ENCODE measurements at places on chromosomes 5 and 9. TPM values are rescaled to one million over a fixed set of nuclear protein-coding genes. Genes with fewer than 3 reads are reported as not detected.

The ABL1 gene
- total RNA-seq = 97.9 TPM

The INSL4 gene
- total RNA-seq = not detected

GRCh38 chr9:95648225-95648624 is 131.5 kb upstream of the PTCH1 start:
- no peak overlapping the region for H3K27ac ChIP-seq
- H3K27me3 ChIP-seq = no peaks in the 10 kb centered on the region
- DNase-seq = no peak
- no peaks in the 10 kb centered on the region for H3K36me3 ChIP-seq
- no peaks in the 10 kb centered on the region for H3K4me1 ChIP-seq

- DNase-seq = no peak
- H3K27ac ChIP-seq = no peak overlapping the region
- H3K27me3 ChIP-seq = no peaks in the 10 kb centered on the region
- H3K36me3 ChIP-seq = peaks cover 20% of the 10 kb centered on the region
- H3K4me3 ChIP-seq = no peak overlapping the region
These were observed 65.1 kb downstream of the MACROH2A1 start for GRCh38 chr5:135333732-135334515.

GRCh38 chr9:36008774-36009300 is 27.9 kb upstream of the RECK start:
- H3K4me3 ChIP-seq = no peak overlapping the region
- no peak overlapping the region for H3K27ac ChIP-seq
- H3K27me3 ChIP-seq = no peaks in the 10 kb centered on the region
- H3K36me3 ChIP-seq = no peaks in the 10 kb centered on the region
- peaks cover 14% of the 10 kb centered on the region for H3K4me1 ChIP-seq

- peak; percentile 53 for DNase-seq
- no peak overlapping the region for H3K4me3 ChIP-seq
- no peaks in the 10 kb centered on the region for H3K4me1 ChIP-seq
- H3K27me3 ChIP-seq = no peaks in the 10 kb centered on the region
- no peaks in the 10 kb centered on the region for H3K36me3 ChIP-seq
- no peak overlapping the region for H3K27ac ChIP-seq
These were observed 86.7 kb downstream of the SLC1A3 start for GRCh38 chr5:36692791-36693763.

GRCh38 chr9:105818903-105819302 is 124.6 kb downstream of the TMEM38B start:
- H3K4me1 ChIP-seq = no peaks in the 10 kb centered on the region
- H3K27me3 ChIP-seq = no peaks in the 10 kb centered on the region
- no peak for DNase-seq
- no peak overlapping the region for H3K4me3 ChIP-seq
- H3K27ac ChIP-seq = no peak overlapping the region

- H3K4me3 ChIP-seq = no peak overlapping the region
- no peaks in the 10 kb centered on the region for H3K36me3 ChIP-seq
- H3K4me1 ChIP-seq = no peaks in the 10 kb centered on the region
- H3K27ac ChIP-seq = no peak overlapping the region
- no peak for DNase-seq
- H3K27me3 ChIP-seq = no peaks in the 10 kb centered on the region
These were observed 15.1 kb upstream of the EPB41L4B start for GRCh38 chr9:109335929-109336328.
